ENCODE measurements at places on chromosomes 13 and 19. TPM values are rescaled to one million over a fixed set of nuclear protein-coding genes. Genes with fewer than 3 reads are reported as not detected.

The NKPD1 gene
- total RNA-seq, result not detected

The ZNF575 gene
- not detected for total RNA-seq

The NLRP4 gene
- total RNA-seq, result not detected

The TMEM238 gene
- 44.0 TPM for total RNA-seq

The ZNF714 gene
- 11.7 TPM for total RNA-seq

The JSRP1 gene
- total RNA-seq, result 3.7 TPM

The SMAD9 gene
- 9.9 TPM for total RNA-seq

The SIGLEC8 gene
- 0.91 TPM for total RNA-seq

The PSG1 gene
- total RNA-seq, result not detected

DNA sequence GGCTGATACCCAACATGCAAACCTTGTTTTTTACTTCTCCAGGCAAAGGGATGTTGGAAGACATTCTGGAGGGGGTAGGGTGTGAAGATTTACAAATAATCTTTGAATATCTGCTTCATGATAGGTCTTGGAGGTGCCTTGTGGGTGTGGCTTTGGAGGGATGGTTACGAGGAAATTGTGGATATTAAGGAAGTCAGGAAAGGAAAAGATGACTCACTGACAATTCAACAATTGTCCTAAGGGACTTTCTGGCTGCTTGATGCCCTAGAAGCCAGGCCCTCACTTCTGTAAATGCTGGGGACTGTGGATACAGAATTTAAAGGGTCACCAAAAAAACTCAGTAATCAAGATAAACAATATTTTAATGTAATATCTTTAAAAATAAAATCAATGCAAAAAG, 37.4 kb upstream of the ZNF527 start:
- DNase-seq, result no peak

GRCh38 chr13:69296130-69296529, 811.5 kb upstream of the ATXN8OS start:
- no peak for DNase-seq

DNA sequence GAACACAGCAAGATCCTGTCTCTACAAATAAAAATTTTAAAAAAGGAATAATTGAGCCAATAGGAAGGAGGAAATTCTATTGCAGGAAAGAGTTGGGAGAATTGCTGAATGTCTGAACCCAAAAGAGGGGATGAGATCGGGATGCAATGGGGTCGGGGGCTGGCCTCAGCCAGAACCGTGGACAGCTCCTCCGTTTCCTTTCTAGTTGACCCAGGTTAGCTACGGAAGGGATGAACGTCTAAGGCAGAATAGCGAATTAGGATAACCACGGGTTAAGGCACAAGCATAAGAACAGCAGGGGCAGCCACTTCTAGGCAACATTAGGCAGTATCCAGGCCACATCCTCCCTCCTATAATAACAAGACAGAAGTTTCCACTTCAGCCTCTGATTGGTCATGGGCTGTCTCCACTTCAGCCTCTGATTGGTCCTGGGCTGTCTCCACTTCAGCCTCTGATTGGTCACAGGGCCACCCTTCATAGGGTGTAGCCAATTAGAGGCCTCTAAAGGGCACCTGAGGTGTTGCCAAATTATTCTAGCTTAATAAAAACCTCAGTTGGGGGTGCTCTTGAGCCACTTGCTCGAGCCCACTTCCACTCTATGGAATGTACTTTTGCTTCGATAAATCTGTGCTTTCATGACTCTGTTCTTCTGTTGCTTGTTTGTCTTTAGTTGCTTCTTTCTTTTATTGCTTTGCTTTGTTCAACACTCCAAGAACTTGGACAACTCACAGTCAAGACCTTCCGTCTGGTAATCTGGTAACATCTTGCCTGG, 24.9 kb upstream of the TPM4 start:
- DNase-seq, result no peak

DNA sequence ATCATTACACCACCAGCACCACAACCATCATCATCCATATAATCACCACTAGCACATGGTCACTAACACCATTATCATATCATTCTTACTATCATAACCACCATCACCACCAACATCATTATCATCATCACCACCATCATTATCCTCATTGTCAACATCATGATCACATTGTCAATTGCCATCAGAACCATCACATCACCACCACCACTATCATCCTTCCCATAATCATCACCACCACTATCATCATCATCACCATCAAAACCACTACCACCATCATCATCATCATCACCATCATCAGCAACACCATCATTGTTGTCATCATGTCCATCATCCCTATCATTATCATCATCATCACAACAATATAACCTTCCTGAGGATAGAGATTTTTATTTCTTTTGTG, 58.1 kb downstream of the MBD3L1 start:
- DNase-seq, result no peak

- no peak for DNase-seq
These were observed 103.9 kb downstream of the HS6ST3 start for GRCh38 chr13:96193728-96194310.

- peak; percentile 91 for DNase-seq
These were observed 7.0 kb downstream of the HIF3A start for GRCh38 chr19:46303691-46304397.

DNA sequence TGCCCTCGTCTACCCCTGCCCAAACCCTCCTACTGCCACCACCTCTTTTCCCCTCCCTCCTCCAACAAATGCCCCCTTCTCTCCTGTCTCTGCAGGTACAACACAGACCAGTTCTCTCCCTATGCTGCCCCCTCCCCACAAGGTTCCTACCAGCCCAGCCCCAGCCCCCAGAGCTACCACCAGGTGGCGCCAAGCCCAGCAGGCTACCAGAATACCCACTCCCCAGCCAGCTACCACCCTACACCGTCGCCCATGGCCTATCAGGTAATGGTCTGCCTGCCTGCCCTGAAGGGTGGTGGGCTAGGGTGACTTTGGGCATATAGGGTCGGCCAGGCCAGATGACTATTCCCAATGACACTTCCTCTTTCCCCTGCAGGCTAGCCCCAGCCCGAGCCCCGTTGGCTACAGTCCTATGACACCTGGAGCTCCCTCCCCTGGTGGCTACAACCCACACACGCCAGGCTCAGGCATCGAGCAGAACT, 6.5 kb upstream of the TIMM50 start:
- peak; percentile 42 for DNase-seq

DNA sequence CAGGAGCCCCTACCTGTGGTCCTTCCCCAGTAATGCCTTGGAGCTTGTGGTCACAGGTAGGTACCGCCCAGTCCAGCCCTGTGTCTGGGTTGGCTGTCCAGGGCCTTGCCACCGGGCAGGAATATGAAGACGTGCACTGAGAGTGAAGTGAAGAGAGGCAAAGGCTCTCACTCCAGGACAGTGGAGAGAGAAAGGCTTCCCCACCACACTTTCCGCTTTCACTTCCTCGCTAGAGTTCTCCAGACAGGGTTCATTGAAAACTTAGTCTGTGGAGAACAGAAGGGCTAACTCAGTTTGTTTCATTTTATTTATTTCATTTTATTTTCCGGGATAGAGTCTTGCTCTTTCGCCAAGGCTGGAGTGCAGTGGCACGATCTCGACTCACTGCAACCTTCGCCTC, 14.2 kb downstream of the FCAR start:
- DNase-seq, result no peak

- no peak for DNase-seq
These were observed 756.0 kb upstream of the PCDH20 start for GRCh38 chr13:62171697-62172096.

- no peak for DNase-seq
These were observed 98.6 kb downstream of the GADD45B start for GRCh38 chr19:2574478-2574931.

GRCh38 chr19:48656840-48657474, 11.0 kb upstream of the CA11 start:
- no peak for DNase-seq

DNA sequence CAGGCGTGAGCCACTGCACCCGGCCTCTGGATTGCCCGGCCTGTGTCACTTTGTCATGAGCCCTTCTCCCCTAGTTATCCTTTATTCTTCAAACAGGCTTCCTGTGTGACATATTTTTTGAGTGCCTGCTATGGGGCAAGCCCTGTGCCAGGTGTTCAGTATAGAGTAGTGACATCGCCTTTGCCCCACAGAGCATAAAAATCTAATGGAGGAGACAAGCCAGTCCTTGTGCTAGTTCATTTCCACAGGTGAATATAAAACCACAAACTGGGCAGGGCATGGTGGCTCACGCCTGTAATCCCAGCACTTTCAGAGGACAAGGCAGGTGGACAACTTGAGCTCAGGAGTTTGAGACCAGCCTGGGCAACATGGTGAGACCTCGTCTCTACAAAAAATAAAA, 43.2 kb downstream of the BBC3 start:
- no peak for DNase-seq

DNA sequence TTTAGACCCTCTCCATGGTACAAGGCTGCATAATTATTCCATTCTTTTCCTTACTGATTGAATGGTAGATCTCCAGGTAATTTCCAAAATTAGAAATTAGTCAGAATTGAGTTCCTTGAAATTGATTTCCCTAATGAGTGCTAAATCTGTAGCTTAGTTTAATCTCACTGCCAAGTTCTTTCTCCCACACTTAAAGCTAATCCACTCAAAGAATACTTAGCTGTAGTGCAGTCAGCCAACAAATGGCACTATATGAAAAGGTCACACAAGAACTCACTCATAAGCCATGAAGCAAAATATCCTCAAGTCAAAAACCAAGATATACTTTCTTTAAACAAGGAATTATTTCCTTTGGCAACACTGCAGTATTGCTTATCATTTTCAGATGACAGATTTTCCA, 62.0 kb downstream of the XPO4 start:
- no peak for DNase-seq

GRCh38 chr13:80454245-80454644, 113.3 kb upstream of the SPRY2 start:
- DNase-seq, result no peak

DNA sequence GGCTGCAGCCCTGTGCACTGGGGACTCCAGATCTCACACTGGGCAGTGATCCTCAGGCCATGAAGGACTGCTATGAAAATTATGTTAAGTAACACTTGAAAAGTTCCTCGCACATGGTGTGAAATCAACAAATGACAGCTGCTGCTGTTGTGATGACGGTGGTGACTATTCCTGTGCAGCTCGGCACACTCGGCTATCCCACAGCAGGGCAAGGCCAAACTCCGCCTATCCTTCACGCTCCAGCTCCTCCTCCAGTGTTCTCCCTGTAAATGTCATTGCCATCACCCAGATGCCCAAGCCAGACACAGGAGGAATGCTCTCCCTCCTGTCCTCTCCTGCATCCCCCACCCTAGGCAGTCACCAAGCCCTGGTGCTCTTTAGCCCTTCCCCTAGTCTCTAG, 31.3 kb downstream of the GRIK5 start:
- DNase-seq, result no peak

DNA sequence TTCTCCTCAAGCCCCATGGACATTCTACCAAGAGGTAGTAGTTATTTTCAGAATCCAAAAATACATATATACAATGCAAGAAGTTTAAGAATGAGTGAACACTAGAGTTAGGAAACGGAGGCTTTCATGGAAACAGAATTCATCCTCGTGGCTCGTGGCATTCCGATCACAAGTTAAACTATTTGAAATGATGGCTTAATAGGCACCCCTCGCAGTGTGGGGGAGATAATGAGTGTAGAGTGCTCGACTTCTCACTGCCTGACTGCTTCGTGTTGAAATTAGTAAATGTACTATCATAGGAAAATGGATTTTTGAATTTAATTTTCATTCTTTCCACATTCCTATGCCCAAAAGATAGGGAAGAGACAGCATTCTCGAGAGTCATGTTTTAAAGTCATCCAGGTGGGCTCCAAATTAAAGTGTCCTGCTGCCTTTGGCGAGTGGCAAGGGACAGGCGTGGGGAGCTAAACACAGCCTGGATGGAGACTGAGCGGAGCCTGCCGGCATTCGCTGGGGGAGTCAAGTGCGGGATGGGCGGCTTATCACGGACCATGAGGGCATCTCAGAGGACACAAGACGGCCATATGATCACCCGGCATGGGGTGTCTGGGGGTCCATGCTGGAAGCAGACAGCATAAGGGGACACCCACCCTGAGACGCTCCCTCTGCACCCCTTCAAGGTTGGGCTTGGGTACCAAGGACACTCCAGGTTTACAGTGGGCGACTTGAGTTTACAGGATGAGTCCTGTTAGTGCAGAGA, 165.2 kb downstream of the TEX29 start:
- no peak for DNase-seq

GRCh38 chr19:39047073-39047472, 14.7 kb upstream of the FBXO27 start:
- DNase-seq, result no peak

DNA sequence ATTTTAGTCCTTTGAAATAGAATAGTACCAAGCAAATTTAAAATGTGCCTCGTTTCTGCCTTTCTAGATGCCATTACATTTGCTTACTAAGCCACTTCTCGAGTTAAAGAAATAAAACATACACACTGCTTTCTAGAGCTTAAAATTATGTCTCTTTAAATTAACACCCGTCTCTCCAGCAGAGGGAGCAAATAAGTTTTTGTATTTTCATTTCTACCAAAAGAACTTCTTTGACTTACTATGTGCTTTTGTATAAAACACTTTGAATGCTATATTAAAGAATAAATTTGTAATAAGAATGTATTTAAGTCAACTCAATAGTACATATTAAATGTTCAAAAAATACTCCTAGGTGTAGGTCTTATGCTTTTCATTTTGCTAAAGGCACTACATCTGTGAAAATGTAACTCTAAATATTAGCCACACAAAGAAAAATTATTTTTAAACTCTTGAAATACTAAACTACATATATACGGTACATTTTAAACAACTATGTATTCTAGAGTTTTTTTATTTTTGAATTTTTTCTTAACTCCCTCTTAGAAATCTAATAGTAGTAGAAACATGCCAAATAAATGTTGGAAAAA, 269.3 kb upstream of the MIR17HG start:
- no peak for DNase-seq

DNA sequence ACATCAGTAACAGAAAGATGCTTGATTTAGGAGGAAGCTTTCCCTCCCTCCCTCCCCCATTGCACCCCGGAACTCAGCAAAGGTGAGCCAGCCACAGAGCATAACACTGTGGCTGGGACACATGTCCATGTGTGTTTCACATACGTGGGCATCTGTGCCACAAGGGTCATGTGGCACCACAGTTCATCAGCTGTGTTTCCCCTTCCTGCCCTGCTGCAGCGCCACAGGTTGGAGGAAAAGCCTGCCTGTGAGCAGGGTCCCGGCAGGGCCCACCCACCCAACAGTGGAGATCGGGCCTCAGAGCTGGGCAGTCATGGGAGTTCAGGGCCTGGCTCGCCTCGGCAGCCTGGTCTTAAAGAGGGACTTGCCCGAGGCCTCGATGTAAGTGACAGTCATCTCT, 2.8 kb downstream of the ACP5 start:
- DNase-seq, result no peak

DNA sequence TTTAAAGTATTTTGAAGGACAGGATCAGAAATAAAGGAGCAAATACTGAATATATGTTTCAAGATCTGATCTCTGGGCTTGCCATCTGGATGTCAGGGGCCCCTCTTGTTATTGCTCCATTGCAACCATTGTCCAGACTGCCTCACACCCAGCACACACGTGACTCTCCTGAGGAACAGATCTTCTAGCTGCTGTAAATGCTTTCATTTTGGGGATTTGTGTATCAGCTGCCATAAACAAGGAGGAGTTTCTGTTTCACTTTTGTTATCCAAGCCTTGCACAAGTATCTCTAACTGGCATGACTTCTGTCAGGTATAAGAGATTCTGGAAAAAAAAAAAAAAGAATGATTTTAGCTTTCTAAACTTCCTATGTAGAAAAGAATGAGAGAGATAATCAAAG, 1624.1 kb upstream of the PRR20A start:
- DNase-seq, result no peak

Measured in upper lobe of left lung (tissue), 6 donors.